ENCODE measurements at places on chromosomes 6 and 20.
A peak's percentile ranks its signal among the peaks of the same experiment; 100 is the strongest.

- no peak for DNase-seq
Measured at GRCh38 chr20:38429301-38429700, 5.8 kb downstream of the SNHG17 start.

- DNase-seq, result no peak
Measured at GRCh38 chr6:133504761-133505160, 263.6 kb downstream of the EYA4 start.

DNA sequence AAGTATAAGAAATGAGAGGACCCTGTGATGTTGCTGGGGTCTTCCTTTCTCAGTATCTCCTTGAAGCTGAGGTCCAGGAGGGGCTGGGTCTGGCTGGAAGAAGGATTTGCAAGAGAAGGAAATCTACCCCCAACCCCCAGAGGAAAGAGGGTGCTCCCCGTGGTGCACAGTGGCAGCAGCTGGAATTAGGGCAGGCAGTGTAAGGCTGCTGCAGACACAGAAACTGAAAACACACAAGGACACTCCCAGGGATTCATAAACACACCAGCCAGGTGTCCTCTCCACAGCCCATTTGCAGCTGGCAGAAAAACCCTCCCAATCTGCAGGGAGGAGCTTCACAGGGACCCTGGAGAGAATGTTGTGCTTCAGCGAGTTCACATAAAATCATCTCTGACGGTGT lies 297.2 kb downstream of the CDH26 start:
- peak; percentile 15 for DNase-seq

DNA sequence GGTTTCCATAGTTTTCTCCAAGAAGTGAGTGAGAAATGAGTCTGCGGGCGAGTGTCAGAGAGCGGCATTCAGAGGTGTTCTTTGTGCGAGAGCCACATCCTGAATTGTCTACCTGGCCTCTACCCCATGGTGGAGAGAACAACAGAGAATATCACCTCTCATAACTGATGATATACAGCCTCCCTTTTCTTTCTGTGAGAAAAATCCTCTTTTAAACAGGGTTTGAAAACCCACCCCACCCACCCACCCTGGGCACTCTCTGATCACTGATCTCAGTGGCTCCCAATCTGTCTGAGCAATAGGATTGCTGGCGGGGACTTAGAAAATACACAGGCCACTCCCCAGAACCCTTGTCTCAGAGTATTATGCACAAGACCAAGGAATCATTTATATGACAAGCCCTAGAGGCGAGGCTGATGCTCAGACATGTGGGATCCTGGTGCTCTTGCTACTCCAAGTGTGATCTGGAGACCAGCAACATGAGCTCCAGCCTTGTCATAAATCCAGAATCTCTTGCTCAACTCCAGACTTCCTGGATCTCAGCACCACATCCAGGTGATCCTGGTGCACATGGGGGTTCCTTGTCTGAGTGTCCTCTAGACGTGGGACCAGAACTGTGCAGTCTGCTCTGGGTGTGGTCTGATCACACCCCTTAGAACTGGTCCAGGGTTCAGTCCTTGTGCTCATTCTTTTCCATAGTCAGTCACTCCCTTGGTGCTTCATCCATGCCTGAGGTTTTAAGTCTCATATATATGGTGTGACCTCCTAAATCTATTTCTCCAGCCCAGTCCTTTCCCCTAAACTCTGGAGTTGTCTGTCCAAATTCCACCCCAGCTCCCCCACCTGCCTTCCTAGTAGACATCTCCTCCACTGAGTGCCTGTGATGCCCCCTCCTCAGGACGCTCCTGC lies 5.3 kb downstream of the HLA-B start:
- DNase-seq, result no peak

GRCh38 chr6:161079566-161080262 lies 88.1 kb downstream of the MAP3K4 start:
- no peak for DNase-seq

DNA sequence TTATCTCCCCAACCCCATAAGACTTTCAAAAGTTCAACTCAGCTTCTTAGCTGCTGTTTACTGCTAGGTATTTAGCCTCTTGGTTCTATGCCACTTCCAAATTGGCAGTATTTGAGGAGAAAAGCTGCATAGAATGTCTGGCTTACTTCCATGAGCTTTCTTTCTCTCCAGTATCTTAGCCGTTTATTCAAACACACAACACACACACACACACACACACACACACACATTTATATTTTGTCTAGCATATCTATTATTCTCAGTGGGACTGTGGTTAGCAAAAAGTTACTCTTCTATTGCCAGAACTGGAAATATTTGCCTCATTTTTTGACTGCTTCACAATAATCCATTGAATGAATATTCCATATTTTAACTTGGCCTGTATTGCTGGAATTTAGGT lies 634.2 kb upstream of the IMPG1 start:
- DNase-seq, result no peak

GRCh38 chr20:51491393-51491792 lies 51.1 kb downstream of the NFATC2 start:
- no peak for DNase-seq
